ENCODE measurements at places on chromosomes 13 and 19. TPM values are rescaled to one million over a fixed set of nuclear protein-coding genes. Genes with fewer than 3 reads are reported as not detected.
A peak's percentile ranks its signal among the peaks of the same experiment; 100 is the strongest.

- DNase-seq, result no peak
Measured at GRCh38 chr13:97116754-97117153, 105.4 kb upstream of the MBNL2 start.

DNA sequence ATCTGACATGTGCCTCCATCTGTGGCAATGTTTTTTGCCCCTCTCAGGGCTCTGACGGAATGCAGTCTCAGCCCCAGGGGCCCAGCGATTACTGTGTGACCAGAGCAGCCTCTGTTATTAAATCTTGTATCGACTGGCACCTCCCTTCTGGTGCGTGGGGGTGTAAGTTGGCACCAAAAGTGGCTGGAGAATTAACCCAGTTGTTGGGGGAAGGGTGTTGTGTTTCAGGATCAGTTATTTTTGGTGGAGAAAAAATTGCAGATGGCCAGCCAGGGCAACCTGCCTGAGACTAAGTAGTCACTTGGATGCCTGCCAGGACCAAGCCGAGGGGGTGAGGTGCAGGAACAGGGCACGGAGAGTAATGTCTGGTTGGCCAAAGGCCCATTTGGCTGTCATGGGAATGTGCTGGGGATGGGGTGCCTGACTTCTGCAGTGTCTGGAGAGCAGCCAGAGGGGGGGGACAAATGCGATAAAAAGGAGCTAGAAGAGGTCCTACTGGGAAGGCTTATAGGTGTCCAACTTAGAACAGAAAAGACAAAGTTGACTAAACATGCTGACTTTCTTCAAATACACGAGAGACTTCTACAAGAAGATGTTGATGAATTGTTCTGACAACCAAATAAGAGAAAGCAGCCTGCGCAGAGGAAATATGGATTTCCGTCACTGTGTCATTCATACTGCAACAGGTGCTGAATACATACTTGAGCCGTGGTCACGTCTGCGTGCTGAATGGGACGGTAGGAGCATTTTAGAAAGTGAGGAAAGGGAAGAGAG, 69.8 kb downstream of the SIAH3 start:
- DNase-seq, result no peak

- DNase-seq, result no peak
Measured at GRCh38 chr19:54648129-54648528, 14.7 kb upstream of the LILRB4 start.

- no peak for DNase-seq
Measured at GRCh38 chr13:45799451-45799850, 52.1 kb downstream of the SIAH3 start.

HRC gene
- total RNA-seq, result 4.3 TPM

- DNase-seq, result no peak
Measured at GRCh38 chr19:29798774-29799497, 12.9 kb upstream of the CCNE1 start.

TRIP10 gene
- total RNA-seq, result 148 TPM

DNA sequence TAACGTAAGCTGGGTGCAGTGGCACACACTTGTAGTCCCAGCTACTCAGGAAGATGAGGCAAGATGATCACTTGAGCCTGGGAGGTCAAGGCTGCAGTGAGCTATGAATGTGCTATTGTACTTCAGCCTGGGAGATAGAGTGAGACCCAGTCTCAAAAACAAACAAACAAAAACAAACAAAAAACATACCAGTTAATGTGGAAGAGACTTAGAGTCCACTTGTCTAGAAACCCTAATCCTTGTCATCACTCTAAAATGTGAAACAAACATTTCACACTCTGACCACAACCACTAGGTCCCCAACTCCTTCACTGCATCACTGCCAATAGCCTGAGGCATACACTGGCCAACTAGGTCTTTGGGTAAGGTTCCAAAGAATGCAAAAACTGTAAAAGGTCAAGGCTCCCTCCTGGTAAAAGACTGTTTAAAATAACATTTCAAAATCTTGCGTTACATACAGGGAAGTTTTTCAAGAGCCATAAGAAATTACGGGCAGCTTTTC, 28.6 kb upstream of the CYP2B6 start:
- no peak for DNase-seq

DNA sequence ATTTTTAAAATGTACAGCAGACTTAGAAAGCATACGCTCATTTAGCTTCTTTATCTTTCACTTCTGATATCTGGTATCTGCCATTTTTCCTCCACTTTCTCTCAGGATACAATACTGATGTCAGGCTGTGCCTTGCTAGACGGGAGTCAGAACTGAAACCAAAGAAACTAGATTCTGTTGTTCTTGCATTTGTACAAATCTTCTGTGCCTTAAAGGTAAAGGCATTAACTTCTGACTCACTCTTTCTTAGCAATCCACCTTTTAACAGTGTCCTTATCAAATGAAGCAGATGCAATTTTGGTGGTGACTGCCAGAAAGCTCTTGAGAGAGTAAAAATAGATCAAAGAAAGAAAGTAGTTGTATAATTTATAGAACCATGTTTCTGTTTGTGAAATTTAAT, 370.4 kb downstream of the PCDH20 start:
- no peak for DNase-seq

GRCh38 chr13:50911937-50912795, 2.6 kb downstream of the RNASEH2B start:
- DNase-seq, result peak; percentile 96

- peak; percentile 48 for DNase-seq
Measured at GRCh38 chr19:17830567-17831418, 9.5 kb upstream of the INSL3 start.
